ENCODE measurements at places on chromosomes 12 and 14.
A peak's percentile ranks its signal among the peaks of the same experiment; 100 is the strongest.

- peak; percentile 13 for DNase-seq
These were observed 148.9 kb downstream of the CRADD start for GRCh38 chr12:93825931-93826555.

DNA sequence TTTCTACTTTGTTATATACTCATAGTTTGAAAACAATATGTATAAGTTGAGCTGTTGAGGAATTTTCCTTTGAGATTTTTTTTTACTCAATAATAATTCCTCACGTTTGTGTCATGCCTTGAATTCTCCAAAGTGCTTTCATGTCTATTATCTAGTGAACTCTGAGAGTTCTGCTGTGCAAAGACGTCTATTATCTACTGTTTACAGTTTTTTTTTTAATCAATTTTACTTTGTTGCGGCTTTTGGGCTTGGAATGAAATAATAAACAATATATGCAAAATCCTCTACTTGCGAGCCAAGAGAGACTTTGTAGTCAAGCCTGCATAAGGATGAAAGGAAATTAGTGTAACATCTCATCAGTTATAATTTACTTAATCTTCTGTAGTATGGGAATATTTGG, 107.2 kb upstream of the FRMD6 start:
- DNase-seq: no peak

- peak; percentile 57 for DNase-seq
These were observed 91.2 kb downstream of the RFLNA start for GRCh38 chr12:124386059-124386458.

- DNase-seq: no peak
These were observed 88.8 kb downstream of the SLC25A21 start for GRCh38 chr14:37083599-37083998.

DNA sequence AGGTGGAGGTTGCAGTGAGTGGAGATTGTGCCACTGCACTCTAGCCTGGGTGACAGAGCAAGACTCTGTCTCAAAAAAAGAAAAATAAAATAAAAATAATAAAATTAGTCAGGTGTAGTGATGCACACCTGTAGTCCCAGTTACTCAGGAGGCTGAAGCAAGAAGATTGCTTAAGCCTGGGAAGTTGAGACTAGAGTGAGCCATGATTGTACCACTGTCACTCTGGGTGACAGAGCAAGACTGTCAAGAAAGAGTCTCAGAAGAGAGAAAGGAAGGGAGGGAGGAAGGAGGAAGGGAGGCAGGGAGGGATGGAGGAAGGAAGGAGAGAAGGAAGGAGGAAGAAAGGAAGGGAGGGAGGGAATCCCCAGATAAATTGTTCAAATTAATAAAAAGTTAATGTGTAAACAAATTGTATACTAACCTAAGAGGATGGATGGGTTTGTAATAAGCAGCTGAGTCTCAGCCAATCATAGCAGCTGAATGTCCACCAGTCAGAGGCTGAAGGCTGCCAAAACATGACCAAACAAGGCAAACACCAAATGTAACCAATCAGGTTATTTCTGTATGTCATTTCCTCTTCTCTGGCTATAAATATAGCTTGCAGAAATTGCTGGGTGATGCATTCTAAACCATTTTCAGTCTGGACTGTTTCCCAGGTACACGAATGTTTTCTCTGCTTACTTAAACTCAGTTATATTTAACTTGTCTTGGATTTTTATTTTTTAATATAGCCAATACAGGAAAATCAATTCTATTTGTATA, 6.1 kb upstream of the CDCA4 start:
- DNase-seq: peak; percentile 50

GRCh38 chr12:63995512-63995911, 151.0 kb downstream of the SRGAP1 start:
- DNase-seq: peak; percentile 25

GRCh38 chr14:58954052-58954451, 234.4 kb upstream of the DAAM1 start:
- no peak for DNase-seq

- DNase-seq: no peak
These were observed 7.9 kb downstream of the CCDC85C start for GRCh38 chr14:99596071-99596627.

DNA sequence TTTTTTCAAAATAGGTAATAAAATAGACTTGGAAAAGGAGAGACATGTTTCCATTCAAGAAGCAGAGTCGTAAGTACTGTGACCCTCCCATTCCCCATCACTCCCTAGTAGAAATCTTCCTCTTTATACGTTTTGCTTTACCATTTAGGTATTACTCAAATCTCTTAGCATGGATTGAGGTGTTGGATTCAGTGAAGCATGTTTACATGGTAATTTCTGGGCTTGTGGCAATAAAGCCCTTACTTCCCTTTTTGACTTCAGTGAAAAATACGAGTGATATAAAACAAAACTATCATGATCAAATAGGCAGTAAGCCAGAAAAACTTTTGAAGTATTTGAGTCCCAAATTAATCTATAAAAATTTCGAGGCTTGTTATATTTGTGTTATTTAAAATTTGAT, 27.4 kb downstream of the RAB21 start:
- DNase-seq: no peak

GRCh38 chr12:133264173-133264572, 28.5 kb upstream of the ANHX start:
- DNase-seq: no peak

DNA sequence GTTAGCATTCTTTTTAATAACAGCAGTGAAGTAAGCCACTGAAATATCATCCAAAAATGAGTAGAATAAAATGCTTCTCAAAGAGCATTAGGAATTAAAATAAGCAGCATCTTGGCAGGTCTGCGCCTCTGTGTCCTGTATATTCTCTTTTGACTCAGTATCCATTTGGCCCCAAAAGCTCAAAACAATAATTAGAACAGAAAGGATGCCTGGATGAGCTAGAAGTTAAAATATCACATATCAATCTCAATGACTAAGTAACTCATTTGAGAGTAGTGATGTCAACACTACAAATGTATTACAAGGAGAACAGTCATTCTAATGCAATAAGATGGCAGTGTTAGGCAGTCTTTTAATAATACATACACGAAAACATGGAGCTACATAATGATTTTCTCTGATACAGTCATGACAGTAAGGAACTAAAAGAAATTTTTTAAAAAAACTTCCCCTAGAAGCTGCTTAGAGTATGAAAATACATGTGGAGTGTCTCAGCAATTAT, 160.9 kb upstream of the ABCD2 start:
- no peak for DNase-seq

GRCh38 chr12:64739778-64740177, 19.4 kb downstream of the GNS start:
- no peak for DNase-seq

GRCh38 chr12:105920161-105920684, 218.5 kb downstream of the NUAK1 start:
- DNase-seq: no peak

GRCh38 chr12:93749515-93749914, 72.3 kb downstream of the CRADD start:
- DNase-seq: no peak

DNA sequence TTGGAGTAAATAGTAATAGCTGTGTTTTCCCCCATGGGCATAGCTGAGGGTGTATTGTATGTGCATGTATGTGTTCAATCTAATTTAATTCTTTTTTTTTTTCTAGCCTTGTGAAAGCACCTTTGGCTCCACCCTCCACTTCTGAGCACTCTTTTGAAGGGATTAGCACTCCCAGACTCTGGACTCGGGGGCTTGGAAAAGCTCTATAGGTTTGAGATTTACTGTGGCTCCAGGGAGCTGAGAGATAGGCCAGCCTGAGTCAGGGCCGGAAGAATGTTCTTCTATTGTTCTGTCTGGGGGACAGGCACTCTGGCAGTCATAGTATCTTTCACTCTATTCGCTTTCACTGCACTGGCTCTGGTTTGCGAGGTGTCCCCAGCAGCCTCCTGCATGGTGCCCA, 540.0 kb upstream of the TBX3 start:
- no peak for DNase-seq

GRCh38 chr14:103206836-103207387, 83.7 kb downstream of the TNFAIP2 start:
- DNase-seq: no peak

DNA sequence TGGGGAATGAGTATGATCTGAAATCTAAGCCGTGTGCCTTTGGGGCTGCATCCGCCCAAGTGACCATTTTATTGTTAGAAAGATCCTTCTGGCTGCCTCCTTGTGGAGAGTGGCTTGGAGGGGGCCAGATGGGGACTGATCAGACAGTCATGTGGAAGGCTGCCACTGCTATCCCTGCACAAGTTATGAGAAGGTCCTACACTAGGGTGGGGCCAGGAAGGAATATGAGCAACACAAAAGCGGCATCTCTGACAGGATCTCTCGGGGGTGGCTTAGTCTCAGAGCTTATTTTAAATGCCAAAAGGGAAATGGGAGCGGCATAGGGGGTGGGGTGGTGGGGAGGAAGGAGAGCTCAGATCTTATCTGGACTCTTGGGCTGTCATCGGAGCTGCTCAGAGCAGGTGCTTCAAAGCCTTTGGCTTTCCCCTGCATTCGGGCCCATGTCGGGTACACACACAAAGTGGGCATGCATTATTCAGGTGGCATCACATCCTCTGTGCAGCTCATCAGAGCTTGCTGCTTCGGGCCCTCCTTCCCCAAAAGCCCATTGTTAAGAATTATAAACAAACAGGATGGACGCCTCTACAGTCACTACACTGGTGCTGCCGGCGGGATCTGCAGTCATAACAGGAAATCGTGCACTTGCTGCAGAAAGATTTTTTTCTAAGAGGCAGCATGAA, 805.4 kb downstream of the VRK1 start:
- DNase-seq: no peak

- peak; percentile 48 for DNase-seq
These were observed at the start of gene P2RX7 for GRCh38 chr12:121132601-121133481. Gene P2RX7 (plus strand): TSS chr12:121132876. CDS start chr12:121132971, 95 bp downstream.

DNA sequence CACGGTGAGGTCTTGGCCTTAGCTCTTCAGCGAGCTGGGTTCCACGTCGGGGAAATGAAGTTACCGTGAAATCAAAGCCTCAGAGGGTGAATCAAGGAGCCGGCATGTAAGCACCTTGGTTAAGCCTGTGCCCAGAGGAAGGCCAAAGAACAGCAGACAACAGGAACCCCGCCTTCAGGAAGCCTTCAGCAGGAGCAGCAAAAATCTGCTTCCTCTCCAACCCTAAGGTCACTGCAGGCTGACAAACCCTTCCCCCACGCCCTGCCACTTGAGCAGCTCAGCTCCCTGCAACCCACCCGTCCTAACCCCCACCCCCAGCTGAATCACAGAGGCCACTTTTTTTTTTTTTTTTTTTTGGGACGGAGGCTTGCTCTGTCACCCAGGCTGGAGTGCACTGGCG, 72.9 kb upstream of the LTA4H start:
- DNase-seq: no peak

DNA sequence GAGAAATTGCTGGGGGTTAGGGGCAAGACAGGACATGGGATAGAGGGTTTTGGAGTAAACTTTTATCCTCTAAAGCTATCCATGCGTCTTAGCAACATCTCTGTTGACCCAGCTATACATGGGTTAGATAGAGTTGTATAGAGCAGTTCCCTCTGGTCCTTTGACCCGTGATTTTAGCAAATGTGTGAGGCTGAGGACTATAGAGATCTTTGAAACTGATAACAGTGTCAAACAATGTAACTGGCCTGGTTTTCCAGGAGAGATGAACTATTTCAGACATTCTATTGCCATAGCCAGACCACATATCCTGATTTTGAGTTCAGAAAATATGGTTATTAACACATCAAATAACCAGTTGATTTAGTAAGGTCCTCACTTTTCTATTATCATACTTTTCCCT, 60.4 kb downstream of the B4GALNT3 start:
- no peak for DNase-seq

- no peak for DNase-seq
These were observed 377.3 kb upstream of the E2F7 start for GRCh38 chr12:77442633-77443032.

DNA sequence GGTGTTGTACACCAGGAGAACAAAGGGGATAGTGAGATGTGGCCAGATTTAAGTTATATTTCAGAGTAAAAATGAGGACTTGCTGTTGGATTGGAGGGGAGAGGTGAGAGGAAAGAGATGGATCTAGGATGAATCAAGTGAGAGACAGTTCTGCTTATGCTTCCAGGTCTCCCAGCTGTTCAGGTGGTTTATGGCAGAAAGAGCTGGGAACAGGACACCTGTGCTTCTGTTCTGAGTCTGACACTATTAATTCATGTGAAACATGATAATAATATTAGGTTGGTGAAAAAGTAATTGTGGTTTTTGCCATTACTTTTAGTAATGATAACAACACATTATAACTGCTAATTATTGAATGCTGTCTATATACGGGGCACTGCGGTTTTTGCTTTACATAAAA, 55.7 kb downstream of the SLC15A5 start:
- no peak for DNase-seq

DNA sequence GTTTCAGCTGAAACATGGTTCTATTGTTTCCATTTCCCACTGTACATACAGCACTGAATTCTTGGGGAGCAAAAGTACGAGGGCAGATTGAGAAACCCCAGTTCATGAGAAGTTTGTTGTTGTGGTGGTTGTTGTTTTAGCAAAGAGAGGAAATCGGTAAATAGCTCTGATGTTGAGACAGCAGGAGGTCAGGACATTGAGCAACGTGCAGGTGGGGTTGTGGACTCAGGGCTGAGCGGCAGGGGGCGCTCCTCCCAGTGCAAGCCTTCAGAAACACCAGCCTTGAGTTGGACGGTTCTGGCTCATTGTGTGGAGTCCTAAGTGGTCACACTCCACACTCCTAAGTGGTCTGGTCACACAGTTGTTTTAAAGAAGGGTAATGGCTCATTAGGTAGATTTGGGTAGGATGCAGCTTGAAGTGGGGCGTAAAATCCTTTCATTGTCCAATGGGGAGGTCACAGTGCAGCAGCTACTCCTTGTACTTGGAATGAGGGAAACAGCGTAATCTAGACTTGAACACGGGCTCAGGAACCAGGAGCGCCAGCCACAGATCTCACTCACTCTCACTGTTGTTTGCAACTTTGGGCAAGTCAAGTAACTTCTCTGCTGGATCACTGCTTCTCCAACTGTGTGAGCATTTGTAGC, 14.5 kb upstream of the PWP1 start:
- peak; percentile 57 for DNase-seq

- DNase-seq: no peak
These were observed 480.0 kb upstream of the SYT1 start for GRCh38 chr12:78384541-78384940.

GRCh38 chr14:77478796-77479195, 19.8 kb downstream of the ISM2 start:
- no peak for DNase-seq

- no peak for DNase-seq
These were observed 175.3 kb downstream of the STXBP6 start for GRCh38 chr14:24874514-24875202.

All from choroid plexus epithelial cell (primary cell).